ENCODE measurements at places on chromosomes 1 and 21.

DNA sequence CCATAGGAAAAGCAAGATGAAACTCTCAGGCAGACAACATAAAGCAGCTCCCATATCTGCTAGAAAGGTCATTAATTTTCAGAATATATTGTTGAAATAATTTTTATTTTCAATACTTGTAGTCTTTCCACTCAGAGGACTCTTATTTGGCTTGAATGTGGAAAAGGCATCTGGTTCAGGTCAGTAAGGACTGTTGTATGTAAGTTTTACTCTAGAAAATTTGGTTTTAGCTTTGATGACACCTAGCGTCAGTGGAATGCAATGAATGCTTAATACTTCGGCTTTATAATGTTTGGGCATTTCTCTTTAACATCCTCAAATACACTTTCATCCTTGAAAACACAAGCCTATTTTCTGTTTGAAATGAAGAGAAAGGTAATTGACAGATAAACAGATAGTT, 63.3 kb downstream of the LRRC40 start:
- no peak for DNase-seq

DNA sequence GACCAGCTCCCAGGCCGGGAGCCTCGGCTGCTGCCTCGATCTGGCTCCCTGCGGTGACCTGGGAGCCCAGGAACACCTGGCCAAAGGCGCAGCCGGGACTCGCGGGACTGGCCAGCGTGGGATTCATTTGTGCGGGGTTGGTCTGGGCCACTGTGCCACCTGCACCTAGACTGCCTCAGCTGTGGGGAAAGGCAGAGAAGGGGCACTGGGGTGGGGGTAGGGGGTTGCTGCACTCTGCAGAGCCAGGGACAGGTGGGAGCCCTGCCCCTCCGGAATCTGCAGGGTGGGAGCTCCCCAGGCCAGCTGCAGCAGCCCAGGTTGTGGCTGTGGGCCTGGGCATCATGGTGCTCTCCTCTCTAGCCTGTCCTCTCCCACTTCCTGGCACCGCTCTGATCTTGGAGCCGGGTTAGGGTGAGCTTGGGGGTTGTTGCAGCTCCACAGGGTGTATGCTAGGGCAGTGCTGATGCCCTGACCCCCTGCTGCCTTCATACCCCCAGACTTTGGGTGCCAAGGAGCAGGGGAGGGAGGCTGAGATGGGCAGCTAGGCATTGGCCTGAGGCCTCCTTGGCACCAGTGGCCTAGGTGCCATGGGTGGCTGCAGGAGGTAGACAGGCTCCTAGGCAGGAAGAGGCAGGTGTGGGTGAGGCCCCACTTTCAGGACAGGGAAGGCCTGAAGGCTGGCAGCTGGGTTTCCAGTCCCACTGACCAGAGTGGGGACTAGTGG, 57.5 kb upstream of the ETV3 start:
- no peak for DNase-seq

GRCh38 chr21:23887725-23888306, 1719.5 kb downstream of the MRPL39 start:
- DNase-seq: no peak

- no peak for DNase-seq
These were observed 27.4 kb downstream of the KCNA3 start for GRCh38 chr1:110647254-110647891.

GRCh38 chr21:42164064-42164789, 54.7 kb upstream of the ABCG1 start:
- DNase-seq: no peak

GRCh38 chr21:39763272-39763970, 18.4 kb downstream of the IGSF5 start:
- no peak for DNase-seq
